ENCODE measurements at places on chromosomes 2 and 18. TPM values are rescaled to one million over a fixed set of nuclear protein-coding genes. Genes with fewer than 3 reads are reported as not detected.

DNA sequence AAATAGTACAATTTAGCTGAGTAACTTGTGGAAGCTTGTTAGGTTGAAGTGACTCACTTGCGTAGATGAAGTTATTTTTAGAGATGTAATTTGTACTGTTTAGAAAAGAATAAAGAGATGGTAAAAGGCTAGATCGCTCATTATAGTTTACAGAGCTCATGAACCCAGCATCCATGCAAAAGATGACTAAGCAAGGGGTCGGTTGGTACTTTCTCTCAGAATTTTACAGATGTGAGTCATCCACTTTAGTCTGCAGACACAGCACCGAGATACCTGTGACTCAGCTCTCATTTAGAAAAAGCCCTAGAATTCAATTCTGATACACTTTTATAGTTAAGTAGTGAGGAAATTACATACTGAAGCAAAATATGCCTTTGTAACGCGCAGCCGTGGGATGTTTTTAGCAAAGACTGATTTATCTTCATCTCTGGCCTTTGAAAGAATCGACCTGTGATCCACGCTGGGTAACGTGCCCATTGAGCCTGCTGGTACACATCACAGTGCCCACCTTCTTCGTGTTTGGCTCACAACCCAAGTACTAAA, 116.5 kb upstream of the FOSL2 start:
- ATAC-seq = peak; percentile 85

- no peak for ATAC-seq
Measured at GRCh38 chr2:11517906-11518305, 15.9 kb upstream of the GREB1 start.

- ATAC-seq = peak; percentile 70
Measured at GRCh38 chr2:54479424-54479823, 23.3 kb downstream of the SPTBN1 start.

DNA sequence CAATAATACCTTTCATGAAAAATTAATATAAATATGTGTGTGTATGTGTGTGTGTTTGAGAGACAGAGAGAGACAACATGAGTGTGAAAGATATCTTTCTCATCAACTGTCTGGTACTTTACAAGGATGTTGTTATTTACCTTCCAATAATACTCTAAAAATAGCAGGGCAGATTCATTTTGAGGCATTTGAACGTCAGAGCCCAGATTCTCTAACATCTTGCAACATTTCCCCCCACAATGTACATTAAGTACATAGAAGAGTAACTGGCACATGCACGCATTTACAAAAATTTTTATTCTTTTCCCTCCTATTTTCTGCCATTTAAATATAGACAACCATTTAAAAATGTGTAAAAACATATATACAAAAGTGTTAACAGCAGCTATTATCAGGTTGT, 100.9 kb downstream of the PID1 start:
- no peak for ATAC-seq

DNA sequence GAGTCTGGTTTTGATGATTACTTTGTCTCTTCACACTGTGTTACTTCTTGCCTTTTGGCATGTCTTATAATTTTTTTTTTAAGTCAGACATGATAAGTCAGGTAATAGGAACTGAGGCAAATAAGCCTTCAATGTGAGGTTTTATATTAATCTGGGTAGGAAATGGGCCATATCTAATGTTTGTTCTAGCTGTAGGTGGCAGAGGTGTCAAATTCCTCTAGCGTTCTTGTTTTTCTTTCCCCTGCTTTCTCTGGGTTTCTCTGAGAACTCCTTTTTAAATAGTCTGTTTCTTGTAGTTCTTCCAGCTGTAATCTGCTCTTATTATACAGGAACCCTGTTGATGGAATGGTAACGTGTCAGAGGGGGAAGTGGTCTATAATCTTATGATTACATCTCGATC, 5.7 kb downstream of the SP140 start:
- ATAC-seq = no peak

DNA sequence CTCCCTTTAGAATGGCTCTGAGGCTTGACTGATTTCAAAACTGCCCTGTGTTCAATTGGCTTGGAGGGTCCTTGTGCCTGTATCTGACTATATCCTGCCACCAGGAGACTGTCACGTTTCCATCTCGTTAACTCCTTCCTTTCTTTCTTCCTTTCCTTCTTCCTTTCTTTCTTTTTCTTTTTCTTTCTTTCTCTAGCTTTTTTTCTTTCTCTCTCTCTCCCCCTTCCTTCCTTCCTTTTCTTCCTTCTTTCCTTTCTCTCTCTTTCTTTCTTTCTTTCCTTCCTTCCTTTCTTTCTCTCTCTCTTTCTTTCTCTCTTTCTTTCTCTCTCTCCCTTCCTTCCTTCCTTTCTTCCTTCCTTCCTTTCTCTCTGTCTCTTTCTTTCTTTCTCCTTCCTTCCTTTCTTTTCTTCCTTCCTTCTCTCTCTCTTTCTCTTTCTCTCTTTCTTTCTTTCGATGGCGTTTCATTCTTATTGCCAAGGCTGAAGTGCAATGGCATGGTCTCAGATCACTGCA, 38.1 kb upstream of the EML6 start:
- ATAC-seq = no peak

GRCh38 chr2:136057023-136057801, 60.7 kb downstream of the CXCR4 start:
- no peak for ATAC-seq

DNA sequence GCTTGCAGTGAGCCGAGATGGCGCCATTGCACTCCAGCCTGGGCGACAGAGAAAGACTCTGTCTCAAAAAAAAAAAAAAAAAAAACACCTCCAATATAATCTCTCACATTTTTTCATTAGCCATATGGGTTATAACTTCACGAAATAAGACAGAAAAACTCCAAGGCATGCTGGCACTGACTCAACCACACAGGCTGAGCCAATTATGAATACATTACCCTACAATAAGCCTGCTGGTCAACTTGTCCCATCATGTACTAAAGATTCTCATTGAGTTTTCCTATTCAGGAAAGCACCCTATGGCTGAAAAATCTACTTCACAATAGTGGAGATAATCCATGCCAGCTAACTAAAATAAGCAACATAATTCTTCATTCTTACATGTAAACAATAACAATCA, 12.8 kb upstream of the MAP3K20 start:
- no peak for ATAC-seq

- ATAC-seq = no peak
Measured at GRCh38 chr2:111652038-111652437, 232.0 kb downstream of the ANAPC1 start.

- no peak for ATAC-seq
Measured at GRCh38 chr2:151730262-151730975, 3.9 kb downstream of the NEB start.

- ATAC-seq = no peak
Measured at GRCh38 chr2:52456561-52457377, 1310.8 kb upstream of the CHAC2 start.

DNA sequence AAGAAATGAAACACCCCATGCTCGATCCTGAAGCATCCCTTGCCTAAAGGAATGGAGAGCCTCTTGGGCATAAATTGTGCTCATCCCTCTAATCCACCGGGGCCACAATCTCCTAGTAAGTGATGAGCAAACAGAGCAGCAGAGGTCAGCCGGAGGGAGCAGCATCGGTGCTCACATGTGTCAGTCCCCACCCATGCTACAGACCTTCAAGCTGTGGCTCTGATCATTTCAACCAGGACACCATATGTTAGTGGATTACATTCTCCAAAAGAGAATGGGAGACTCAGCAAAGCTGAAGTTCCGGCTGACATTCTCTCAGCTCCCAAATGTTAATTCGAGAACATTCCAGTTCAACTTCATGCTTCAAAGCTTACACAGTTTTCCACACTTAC, 75.6 kb downstream of the AAK1 start:
- ATAC-seq = no peak

DNA sequence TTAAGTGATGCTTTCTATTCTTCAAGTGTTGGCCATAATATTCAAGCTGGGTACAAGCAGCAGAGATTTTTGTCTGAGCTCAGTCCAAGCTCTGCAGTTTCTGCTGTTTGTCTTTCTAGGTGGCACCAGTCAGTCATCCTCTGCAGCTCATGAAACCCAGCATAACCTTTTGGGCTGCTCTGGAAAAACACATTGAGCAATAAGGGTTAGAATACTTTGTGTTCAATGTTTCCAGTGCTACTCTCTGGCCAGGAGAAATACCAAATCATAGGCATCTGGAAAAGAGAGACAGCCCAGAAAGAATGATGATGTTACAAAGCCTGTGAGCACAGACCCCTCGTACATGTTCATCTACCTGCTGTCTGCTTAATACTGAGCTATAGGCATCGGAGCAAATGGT, 19.5 kb upstream of the WIPF1 start:
- ATAC-seq = peak; percentile 65

DNA sequence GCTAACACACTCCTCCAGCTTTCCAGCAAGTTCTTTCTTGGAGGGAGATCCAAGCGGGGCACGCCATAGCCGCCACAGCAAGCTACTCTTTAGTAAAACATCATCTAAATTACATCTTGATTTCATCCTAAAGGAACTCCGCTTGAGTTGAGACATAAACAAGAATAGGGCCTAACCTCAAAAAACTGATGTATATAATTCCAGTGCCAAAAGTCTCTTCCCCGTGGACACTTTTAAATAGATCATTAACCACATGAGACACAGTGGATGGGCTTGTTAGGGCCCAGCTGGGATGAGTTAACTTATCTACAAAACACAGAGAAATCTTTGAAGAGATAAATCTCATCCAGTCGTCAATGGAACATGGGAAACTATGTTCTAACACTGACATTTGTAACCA, 20.8 kb upstream of the MLPH start:
- no peak for ATAC-seq

GRCh38 chr18:47531717-47532116, 280.3 kb upstream of the SKOR2 start:
- ATAC-seq = no peak

- no peak for ATAC-seq
Measured at GRCh38 chr2:223735659-223736244, 101.6 kb downstream of the AP1S3 start.

- no peak for ATAC-seq
Measured at GRCh38 chr2:140550821-140551220, 1580.0 kb downstream of the LRP1B start.

GRCh38 chr18:13878857-13879256, 36.5 kb downstream of the MC2R start:
- ATAC-seq = no peak

DNA sequence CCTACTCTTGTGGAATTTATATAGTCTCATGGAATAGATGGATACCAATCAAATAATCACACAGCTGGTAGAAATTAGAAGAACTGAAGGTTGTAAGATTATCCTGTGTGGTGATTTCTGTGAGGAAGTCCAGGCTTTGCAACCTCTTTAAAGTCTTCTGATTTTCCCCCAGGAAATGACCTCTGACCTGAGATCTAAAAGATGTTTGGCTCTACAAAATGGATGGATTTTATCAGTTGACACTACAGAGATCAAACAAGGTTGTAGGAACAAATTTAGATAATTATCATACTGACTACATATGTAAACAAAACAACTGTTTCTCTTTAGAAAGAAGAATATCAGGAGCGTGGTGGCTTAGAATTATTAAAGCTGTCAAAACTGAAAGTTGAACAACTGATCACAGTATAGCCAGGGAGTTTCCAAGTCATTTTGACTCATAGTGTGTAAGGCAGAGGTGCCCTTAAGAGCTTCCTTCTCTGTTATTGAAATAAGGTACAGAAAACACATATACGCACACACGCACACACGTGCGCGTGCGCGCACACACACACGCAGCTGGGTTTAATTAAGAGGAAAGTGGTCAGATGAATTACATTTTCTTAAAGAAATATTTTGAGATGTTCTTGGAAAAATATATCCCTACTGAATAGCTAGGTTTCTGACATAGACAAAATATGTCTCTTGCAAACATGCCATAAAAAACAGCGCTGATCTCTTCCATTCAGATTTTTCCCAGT, 35.5 kb upstream of the PELI1 start:
- ATAC-seq = no peak

- no peak for ATAC-seq
Measured at GRCh38 chr2:71995067-71995665, 152.5 kb downstream of the CYP26B1 start.

DNA sequence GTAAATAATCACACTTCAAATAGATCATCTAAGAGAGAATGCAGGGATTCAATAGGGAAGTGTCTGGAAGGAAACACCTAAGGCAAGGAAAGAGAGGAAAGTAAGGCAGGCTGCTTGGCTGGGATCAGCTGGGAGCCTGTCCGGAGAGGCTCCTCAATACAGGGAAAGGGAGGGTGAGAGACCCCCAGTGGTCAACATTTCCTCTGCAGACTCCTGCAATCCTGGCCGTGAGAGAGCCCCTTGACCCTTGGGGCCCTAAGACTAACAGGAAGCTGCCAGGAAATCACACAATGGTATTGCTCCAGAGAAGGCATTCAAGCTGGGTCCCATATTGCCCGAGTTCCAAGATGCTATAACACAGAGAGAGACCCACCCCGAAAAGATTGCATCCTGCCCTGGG, 549.4 kb downstream of the NYAP2 start:
- ATAC-seq = no peak

GRCh38 chr2:196149948-196150347, 21.4 kb downstream of the STK17B start:
- ATAC-seq = no peak

KCNE4 gene
- total RNA-seq = 24.8 TPM

MARCHF4 gene
- total RNA-seq = not detected

LYPD6B gene
- 0.54 TPM for total RNA-seq

UNC80 gene
- total RNA-seq = 0.07 TPM

C1QL2 gene
- not detected for total RNA-seq

SP140 gene
- total RNA-seq = not detected

ACMSD gene
- not detected for total RNA-seq

UBE2E3 gene
- total RNA-seq = 44.3 TPM

MARCO gene
- total RNA-seq = 1.9 TPM

COL4A4 gene
- 5.1 TPM for total RNA-seq

ITSN2 gene
- total RNA-seq = 79.7 TPM

IL36A gene
- not detected for total RNA-seq

Measured in gastroesophageal sphincter (tissue), 4 donors.